NCI-H226 (cell line): ENCODE measurements at places on chromosomes 4 and X.
A peak's percentile ranks its signal among the peaks of the same experiment; 100 is the strongest.

DNA sequence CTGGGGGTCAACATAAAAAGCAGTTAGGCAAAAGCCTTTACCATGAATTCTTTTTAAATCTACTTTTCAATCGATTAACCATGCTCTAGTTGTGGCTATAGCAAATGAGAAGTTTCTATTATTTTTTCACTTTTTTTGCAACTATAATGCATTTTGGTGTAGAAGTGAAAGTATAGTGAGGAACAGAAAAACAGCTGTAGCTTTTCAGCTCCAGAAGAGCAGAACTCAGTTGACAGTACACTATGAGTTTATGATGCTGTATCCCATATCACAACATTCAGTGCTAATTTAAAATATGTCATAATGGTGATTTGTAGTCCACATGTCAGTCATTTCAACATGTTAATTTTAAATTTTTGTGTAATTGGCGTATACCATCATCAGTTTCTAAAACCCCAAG is 8.7 kb upstream of the MUC7 start:
- no peak for DNase-seq

DNA sequence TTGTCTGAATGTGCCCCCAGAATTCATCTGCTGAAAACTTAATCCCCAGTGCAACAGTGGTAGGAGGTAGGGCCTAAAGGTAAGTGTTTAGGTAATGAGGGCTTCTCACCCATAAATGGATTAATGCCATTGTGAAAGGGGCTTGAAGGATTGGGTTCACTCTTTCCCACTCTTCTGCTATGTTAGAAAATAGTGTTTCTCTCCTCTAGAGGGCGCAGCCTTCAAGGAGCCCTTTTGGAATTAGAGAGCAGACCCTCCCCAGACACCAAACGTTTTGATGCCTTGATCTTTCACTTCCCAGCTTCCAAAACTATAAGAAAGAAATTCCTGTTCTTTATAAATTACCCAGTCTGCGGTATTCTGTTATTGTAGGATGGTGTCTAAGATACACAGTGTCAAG is 706.4 kb downstream of the SMARCA1 start:
- DNase-seq = no peak

GRCh38 chr4:113760795-113761619 is 531 bp downstream of the CAMK2D start:
- DNase-seq = peak; percentile 22

DNA sequence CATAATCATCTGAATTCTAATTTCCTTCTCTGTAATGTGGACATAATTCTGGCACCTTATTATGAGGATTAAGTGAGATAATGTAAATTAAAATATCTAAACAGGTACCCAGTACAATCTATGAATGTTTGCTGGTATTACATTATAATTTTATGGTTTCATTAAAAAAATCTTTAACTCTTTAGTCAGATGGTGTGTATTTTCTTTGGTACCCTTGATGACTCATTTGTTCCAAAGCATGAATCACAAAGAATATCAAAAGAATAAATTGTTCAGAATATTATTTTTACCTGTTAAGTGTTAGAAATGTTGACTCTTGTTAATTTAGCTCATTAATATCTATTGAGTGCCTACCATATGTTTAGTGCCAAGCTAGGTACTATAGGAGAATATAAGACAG is 74.3 kb downstream of the SNX25 start:
- DNase-seq = no peak

DNA sequence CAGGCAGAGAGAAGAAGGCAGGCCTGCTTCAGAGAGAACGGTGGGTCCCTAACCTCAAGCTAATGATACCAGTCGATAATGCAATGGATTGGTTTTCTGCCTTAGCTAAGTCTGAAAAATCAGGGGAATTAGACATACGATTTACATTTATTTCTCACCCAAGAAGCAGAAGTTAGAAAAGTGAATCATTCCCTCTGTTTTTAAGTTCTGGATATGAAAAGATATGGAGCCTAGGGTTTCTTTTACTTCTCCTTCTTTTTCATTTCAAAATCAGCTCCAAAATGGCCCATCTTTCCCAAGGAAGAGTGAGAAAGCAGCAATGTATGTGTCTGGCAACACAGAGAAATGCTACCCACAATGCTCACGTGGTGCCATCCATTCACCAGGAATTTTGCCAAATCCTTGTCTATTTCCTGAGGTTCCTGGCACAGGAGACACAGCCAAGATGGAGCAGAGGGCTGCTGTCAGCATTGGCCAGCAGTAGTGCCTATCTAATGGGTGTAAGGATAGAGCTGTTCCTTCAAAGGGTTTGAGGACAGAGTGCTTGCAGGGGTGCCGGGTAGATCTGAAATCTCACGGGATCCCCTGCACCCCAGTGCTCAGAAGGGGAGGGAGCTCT is 231.5 kb downstream of the MAML3 start:
- DNase-seq = peak; percentile 50

GRCh38 chr4:9903317-9903716 is 118.0 kb downstream of the SLC2A9 start:
- DNase-seq = no peak

DNA sequence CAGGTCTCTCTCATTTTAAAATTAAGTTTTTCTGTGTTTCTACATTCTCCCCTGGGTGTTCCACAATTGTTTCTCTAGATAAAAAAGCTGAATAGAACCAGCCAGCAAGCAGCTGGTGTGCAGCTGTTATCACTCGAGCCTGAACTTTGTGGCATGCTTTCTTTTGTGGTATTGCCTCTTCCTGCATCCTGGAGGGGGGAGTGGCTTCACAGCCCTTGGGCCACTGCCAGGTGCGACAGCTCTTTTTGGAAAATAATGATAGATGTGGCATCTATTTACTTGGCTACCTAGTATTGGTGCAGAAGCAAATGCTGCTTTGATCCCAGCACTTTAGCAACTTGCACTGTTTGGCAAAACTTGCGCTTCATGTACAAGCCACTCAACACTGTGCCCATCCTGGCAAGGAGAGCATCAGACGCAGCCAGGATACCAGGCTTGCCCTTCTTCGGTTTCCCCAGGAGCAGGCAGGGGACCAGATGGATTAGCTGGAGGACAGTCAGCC is 69.4 kb downstream of the HMGB2 start:
- peak; percentile 12 for DNase-seq

- DNase-seq = no peak
These were observed 87.2 kb upstream of the PDE5A start for GRCh38 chr4:119715490-119716445.

GRCh38 chrX:19902110-19902509 is 14.7 kb upstream of the SH3KBP1 start:
- peak; percentile 30 for DNase-seq

GRCh38 chrX:123184219-123184865 is at the start of gene GRIA3:
GRIA3 (plus strand) TSS chrX:123184278; CDS start chrX:123184536, 258 bp downstream.
- no peak for DNase-seq

GRCh38 chr4:17018013-17018412 is 119.6 kb upstream of the LDB2 start:
- no peak for DNase-seq

GRCh38 chr4:183132081-183132480 is 33.0 kb downstream of the WWC2 start:
- DNase-seq = no peak

GRCh38 chr4:154044108-154044531 is 255.2 kb upstream of the SFRP2 start:
- no peak for DNase-seq

GRCh38 chr4:55982976-55983375 is 34.2 kb downstream of the CEP135 start:
- no peak for DNase-seq

- no peak for DNase-seq
These were observed 86.4 kb downstream of the ANKRD17 start for GRCh38 chr4:73172161-73172560.

DNA sequence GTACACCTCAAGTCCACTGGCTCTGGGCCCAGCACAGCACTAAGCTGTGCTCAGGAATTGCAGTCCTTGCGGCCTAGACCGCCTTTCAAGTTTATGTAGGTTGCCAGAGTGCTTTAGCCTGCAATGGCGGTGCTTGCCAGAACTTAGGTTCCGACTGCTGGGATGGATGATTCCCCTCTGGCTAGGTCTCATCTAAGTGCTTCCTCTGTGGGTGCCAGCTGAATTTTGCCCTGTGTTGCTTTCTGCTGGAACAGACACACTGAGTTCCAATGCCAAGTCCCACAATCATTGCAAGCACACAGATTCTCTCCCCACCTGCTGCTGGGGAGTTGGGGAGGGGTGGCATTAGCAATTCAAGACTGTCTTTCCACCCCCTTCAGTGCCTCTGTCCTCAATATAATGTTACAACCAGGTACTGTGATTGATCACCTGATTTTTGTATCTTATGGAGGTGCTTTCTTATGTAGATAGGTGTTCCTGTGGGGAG is 129.5 kb downstream of the GRID2 start:
- DNase-seq = no peak

DNA sequence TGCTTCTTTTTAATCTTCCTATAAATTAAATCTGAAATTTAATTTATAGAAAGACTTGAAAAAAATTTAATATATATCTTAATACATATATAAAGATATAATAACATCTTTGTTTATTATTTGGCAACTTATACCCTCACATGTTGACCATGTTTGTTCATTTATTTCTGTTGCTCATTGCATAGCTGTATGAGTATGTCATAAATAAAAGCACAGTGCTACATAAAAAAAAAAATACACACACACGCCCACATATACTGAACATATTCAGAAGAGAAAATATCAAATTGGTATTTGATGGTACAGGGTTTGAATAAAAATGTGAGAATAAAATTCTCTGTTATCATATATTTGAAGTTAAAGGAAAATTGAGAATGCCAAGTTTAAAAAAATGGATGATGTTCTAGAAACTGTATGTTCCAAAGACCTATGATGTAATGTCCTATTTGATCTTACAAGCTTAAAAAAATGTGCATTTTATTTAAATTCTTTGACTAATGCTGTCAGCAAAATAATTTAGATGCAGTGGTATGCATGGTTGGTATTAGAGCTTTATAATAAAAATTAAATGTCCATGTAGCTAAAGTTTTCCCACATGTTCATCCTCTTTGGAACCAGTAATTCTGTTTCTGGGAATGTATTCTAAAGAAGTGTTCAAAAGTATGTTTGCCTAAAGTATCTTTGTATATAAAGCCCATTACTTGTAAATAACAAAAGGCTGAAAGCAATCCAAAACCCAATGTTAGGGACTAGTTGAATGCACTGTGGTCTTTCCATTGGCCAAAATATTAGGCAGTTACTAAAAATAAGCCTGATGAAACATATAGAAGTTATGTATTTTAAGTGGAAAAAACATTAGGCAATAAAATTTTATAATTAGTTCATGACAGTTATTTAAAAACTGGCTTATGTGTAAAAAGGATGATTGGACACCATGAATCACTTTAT is 12.9 kb downstream of the TMEM184C start:
- no peak for DNase-seq

DNA sequence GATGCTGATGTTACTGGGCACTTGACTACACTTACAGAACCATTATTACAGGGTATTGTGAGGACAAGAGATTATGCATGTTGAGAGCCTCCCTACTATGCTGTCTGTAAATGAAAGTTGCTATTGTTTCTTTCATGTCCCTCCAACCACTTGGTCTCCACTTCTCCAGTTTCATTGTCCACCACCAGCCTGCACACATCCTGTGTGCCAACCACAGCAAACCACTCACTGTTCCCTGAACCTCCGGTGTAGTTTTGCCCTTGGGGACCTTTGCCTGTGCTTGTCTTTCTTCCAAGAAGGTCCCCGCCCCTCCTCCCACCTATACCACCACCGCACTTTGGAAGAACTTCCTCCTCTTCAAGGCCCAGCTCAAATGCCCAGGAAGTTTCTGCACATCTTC is 43.1 kb upstream of the AFF2 start:
- no peak for DNase-seq

- no peak for DNase-seq
These were observed 955.5 kb upstream of the PRKX start for GRCh38 chrX:4668802-4669536.

- no peak for DNase-seq
These were observed 26.7 kb upstream of the GPRIN3 start for GRCh38 chr4:89334311-89334710.

DNA sequence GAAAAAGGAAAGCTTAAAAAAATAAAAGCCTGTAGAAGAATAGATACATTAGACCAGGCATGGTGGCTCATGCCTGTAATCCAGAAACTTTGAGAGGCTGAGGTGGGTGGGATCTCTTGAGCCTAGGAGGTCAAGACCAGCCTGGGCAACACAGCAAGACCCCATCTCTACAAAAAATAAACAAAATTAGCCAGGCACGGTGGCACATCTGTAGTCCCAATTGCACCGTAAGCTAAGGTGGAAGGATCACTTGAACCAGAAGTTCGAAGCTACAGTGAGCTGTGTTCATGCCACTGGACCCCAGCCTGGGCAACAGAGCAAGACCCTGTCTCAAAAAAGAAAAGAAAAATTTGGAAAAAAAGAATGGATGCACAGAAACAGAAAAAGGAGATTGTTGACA is 149.4 kb downstream of the APBB2 start:
- no peak for DNase-seq

- no peak for DNase-seq
These were observed 86.9 kb upstream of the CLDN34 start for GRCh38 chrX:9880237-9880636.

DNA sequence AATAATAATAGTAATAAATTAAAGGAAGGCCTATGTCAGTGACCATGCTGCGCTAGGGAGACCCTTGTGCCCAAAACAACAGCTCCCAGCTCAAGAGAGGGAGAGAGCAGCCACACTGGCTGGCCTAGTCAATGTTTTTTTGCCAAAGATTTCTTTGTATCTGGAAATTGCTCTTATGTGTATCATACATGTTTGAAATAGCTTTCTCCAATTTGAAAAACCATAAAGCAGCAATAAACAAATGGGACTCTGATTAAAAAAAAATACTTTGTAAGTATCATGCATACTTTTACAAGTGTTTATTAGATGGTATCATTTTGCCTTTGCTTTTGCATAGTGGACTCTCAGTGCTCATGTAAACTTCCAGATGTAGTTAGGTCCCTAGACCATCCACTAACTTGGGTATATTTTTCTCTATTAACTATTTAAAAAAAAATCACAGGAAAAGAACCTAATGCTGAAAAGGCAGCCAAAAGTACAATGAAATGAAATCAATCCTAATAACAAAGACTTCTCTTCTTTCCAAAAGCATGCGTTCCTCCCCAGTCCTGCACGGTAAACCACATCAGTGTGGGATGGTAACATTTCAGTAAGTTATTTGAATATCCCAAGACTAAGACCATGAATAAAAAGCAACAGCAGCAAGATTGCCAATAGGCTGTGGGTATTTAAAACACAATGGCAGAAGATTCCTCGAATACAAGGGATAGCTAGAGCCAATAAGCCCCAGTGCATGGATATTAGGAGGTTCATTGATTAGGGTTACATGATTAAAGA is 117.6 kb downstream of the PALLD start:
- DNase-seq = no peak

- no peak for DNase-seq
These were observed 123.3 kb upstream of the STIM2 start for GRCh38 chr4:26737385-26737784.
